ENCODE measurements at places on chromosomes 3 and 15. TPM values are rescaled to one million over a fixed set of nuclear protein-coding genes. Genes with fewer than 3 reads are reported as not detected.

C3orf62 gene
- 8.6 TPM for polyA plus RNA-seq

PRTG gene
- 14.8 TPM for polyA plus RNA-seq

RETNLB gene
- not detected for polyA plus RNA-seq

CASR gene
- 26.9 TPM for polyA plus RNA-seq

UBE2Q2 gene
- 58.0 TPM for polyA plus RNA-seq

OXTR gene
- 1.0 TPM for polyA plus RNA-seq

GLDN gene
- 0.19 TPM for polyA plus RNA-seq

VEPH1 gene
- 51.3 TPM for polyA plus RNA-seq

CLEC3B gene
- polyA plus RNA-seq: 44.0 TPM

ALG1L2 gene
- polyA plus RNA-seq: 2.6 TPM

CACNA2D2 gene
- polyA plus RNA-seq: 18.6 TPM

CHAC1 gene
- 4.9 TPM for polyA plus RNA-seq

GOLGA6B gene
- not detected for polyA plus RNA-seq

DAPK2 gene
- 8.4 TPM for polyA plus RNA-seq

TRIM59 gene
- polyA plus RNA-seq: 16.2 TPM

CHRM5 gene
- polyA plus RNA-seq: 0.44 TPM

PLSCR5 gene
- polyA plus RNA-seq: not detected

ATP8B4 gene
- 2.9 TPM for polyA plus RNA-seq

KNG1 gene
- polyA plus RNA-seq: 220 TPM

EAF2 gene
- 7.9 TPM for polyA plus RNA-seq

GOLGA6D gene
- polyA plus RNA-seq: 0.47 TPM

TRIM71 gene
- polyA plus RNA-seq: 8.9 TPM

USP13 gene
- polyA plus RNA-seq: 15.6 TPM

SYNPR gene
- polyA plus RNA-seq: 0.11 TPM

CPA3 gene
- 0.45 TPM for polyA plus RNA-seq

ZNF501 gene
- 9.6 TPM for polyA plus RNA-seq

NR2E3 gene
- 0.32 TPM for polyA plus RNA-seq

SEC22A gene
- 25.2 TPM for polyA plus RNA-seq

GPR160 gene
- polyA plus RNA-seq: 46.1 TPM

SOX14 gene
- polyA plus RNA-seq: not detected

CLRN1 gene
- not detected for polyA plus RNA-seq

KIF15 gene
- polyA plus RNA-seq: 29.4 TPM

IL5RA gene
- 0.57 TPM for polyA plus RNA-seq

CCDC51 gene
- polyA plus RNA-seq: 27.7 TPM

C3orf80 gene
- polyA plus RNA-seq: 0.41 TPM

KLHL40 gene
- polyA plus RNA-seq: not detected

LRRFIP2 gene
- 38.8 TPM for polyA plus RNA-seq

FOXP1 gene
- polyA plus RNA-seq: 45.8 TPM

LIPC gene
- polyA plus RNA-seq: 18.8 TPM

KCNMB3 gene
- 7.3 TPM for polyA plus RNA-seq

ITIH1 gene
- not detected for polyA plus RNA-seq

GPR87 gene
- 0.23 TPM for polyA plus RNA-seq

GNAI2 gene
- polyA plus RNA-seq: 230 TPM

ATP13A5 gene
- polyA plus RNA-seq: 0.24 TPM

TM6SF1 gene
- polyA plus RNA-seq: 1.9 TPM

LARP6 gene
- 16.0 TPM for polyA plus RNA-seq

MUSTN1 gene
- 1.6 TPM for polyA plus RNA-seq

PIERCE2 gene
- 7.7 TPM for polyA plus RNA-seq

GHSR gene
- polyA plus RNA-seq: not detected

SLC2A2 gene
- polyA plus RNA-seq: 13.7 TPM

MST1 gene
- polyA plus RNA-seq: 397 TPM

TMED3 gene
- polyA plus RNA-seq: 65.5 TPM

FGF12 gene
- 7.6 TPM for polyA plus RNA-seq

CFAP20DC gene
- 4.2 TPM for polyA plus RNA-seq

VGLL3 gene
- polyA plus RNA-seq: 4.4 TPM
